ENCODE measurements at places on chromosomes 11 and 22. TPM values are rescaled to one million over a fixed set of nuclear protein-coding genes. Genes with fewer than 3 reads are reported as not detected.

- no peak for DNase-seq
Observed at GRCh38 chr11:120078397-120078796, 59.5 kb downstream of the TRIM29 start.

DNA sequence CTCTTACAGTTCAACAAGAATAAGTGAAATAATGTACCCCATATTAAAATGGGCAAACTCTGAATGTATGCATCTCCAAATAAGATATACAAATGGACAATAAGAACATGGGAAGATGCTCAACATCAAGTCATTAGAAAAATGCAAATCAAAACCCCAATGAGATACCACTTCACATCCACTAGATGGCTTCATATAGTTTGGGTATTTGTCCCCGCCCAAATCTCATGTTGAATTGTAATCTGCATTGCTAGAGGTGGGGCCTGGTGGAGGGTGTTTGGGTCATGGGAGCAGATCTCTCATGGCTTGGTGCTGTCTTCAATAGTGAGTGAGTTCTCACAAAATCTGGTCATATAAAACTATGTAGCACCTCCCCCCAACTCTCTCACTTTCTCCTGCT is 5.7 kb downstream of the MPZL2 start:
- no peak for DNase-seq

- DNase-seq, result no peak
Observed at GRCh38 chr22:24981656-24982055, 29.1 kb downstream of the KIAA1671 start.

Gene API5
- 36.2 TPM for total RNA-seq

DNA sequence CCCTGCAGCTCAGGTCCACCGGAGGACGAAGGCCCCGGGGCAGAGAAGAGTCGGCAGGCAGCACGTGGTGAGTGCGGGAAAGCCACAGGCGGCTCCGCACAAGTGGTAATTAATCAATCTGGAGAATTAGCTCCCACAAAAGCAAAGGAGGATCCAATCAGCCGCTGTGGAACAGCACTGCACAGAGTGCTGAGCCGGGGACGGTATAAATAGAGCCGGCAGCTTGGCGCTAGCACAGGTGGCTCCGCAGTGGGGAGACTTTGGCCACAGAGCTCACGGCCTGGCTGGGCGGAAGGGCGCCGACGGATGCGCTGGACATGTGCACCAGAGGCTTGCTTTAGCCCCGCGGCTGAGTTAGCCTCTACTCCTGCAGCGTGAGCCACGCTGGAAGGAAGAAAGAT is 48.9 kb downstream of the IGSF9B start:
- DNase-seq, result no peak

DNA sequence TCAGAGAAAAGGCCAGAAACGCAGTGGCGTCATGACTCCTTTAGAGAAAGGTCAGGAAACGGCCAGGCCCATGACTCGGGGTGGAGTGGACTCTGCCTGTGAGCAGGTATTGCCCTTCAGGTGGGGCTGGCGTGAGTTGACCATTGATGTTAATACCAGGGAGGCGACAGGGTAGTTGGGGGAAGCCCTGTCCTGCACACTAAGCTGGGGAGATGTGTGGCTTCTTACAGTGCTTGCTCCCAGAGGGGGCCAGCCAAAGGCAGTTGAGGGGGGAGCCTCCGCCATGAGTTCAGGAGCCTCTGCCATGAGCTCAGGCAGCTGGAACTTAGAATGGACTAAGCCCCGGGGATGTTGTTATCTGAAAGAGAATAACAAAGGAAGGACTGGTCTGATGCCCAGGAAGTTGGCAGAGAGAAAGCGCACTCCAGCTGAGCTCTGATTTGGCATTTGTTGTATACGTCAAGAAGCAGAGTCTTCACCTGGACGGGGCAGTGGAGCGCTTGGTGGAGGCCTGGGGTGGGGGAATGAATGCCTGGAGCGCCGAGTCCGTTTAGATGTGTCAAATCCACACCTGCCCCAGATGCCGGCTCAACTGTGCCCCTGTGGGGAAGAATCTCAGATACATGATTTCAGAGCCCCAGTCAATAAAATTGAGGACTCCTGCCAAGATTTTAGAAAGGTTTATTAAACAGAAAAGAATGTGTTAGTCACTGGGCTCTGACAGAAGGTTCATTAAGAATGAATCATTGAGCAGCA is 222.5 kb downstream of the TBC1D22A start:
- DNase-seq, result no peak

DNA sequence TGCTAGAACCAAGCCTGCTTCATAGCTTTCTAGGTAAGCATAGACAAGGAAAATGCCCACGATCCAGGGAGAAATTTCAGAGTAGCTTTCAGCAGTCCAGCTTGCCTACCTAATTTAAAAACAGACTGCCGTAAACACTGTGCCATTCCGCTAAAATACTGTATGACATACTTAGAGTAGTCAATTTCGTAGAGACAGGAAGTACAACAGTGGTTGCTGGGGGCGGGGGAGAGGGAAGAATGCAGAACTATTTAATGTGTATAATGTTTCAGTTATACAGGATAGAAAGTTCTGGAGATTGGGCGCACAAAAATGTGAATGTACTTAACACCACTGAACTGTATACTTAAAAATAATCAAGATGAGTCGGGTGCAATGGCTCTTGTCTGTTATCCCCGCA is 56.7 kb downstream of the C11orf58 start:
- DNase-seq, result no peak

Gene KCNK7
- 0.81 TPM for total RNA-seq

Gene LAYN
- total RNA-seq, result 3.0 TPM

DNA sequence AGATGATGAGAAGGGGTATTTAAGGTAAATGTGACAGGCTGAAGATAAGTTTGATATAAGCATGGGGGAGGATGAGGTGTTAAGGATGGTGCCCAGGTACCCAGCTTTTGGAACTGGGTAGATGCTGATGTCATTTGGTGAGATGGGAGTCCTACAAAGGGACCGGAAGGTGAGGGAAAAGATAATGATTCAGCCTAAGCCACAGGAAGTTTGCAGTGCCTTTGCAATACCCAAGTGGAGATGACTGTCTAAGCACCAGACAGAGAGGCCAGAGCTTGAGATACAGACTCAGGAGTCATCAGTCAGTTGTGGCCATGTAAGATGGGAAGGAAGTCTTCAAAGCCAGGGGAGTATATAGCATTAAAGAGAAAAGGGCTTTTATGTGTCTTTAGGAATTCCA is 30.0 kb upstream of the SMCO4 start:
- no peak for DNase-seq

Gene MRGPRX2
- not detected for total RNA-seq

DNA sequence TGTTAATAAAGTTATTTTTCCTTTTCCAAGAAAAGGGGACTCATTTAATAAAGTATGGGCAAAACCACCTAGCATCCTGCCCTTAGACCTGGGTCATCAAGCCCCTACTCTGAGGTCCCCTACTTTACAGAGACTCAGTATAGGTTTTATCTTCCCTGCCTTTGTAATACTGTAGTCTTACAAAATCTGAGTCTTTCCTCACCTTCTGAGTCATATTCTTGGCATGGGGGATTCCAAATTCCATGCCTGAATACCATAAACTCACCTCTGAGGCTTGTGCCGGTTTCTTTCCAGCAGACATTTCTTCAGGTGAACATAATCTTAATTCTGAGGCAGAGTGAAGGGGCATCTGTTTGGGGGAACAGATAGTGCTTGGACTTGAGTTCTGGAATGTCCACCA is 282.5 kb downstream of the KCNA4 start:
- DNase-seq, result no peak

Gene NPTXR
- 16.8 TPM for total RNA-seq
